ENCODE measurements at places on chromosomes 13 and 19. TPM values are rescaled to one million over a fixed set of nuclear protein-coding genes. Genes with fewer than 3 reads are reported as not detected.

- no peaks in the 10 kb centered on the region for H3K27me3 ChIP-seq
- no peaks in the 10 kb centered on the region for H3K36me3 ChIP-seq
- DNase-seq: no peak
- H3K4me3 ChIP-seq: no peak overlapping the region
- no peak overlapping the region for H3K27ac ChIP-seq
These were observed 65.2 kb upstream of the TNFRSF19 start for GRCh38 chr13:23505007-23505406.

DNA sequence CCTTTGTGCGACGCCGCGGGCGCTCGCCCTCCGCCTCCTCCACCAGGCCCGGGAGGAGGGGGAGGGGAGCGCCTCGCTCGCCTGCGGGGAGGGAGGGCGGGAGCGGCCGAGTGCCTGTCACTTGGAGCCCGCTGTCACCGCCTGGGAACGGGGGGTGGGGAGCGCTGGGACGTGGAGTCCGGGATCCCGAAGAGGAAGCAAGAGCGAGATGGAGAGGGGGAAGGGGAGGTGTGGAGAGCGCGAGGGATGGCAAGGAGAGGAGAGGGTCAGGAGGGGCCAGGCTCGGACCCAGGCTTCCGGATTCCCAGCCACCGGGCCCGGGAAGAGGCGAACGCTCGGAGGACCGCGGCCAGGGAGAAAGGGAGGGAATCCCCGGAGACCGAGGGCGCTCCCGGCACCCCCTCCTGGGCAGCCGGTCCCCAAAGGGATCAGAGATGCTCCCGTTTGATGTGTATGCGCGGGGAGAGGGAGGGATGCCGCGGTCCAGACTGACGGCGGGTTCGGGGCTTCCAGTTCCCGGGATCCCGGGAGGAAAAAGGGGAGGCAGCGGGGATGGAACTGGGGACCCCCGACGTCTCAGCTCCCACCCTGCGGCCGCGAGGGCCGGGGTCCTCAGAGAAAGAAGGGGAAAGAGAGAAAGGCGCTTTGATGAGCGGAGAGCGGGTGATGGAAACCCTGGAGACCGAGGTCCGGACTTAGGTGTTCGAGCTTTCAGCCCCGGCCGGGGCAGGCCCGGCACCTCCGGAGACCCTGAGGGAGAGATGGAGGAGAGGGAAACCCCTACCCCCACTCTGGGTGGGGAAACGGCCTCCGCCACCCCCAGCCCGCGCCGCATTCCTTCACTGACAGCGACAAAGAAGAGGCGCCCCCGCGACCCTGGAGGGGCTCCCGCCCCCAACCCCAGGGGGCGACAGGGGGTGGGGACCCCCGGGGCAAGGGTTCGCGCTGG, 4.7 kb upstream of the DPF1 start:
- H3K4me1 ChIP-seq: peaks cover 4% of the 10 kb centered on the region
- H3K36me3 ChIP-seq: no peaks in the 10 kb centered on the region
- peaks cover 20% of the 10 kb centered on the region for H3K27me3 ChIP-seq
- no peak for DNase-seq
- no peak overlapping the region for H3K27ac ChIP-seq

- H3K27ac ChIP-seq: no peak overlapping the region
- no peaks in the 10 kb centered on the region for H3K27me3 ChIP-seq
- no peaks in the 10 kb centered on the region for H3K4me1 ChIP-seq
- H3K4me3 ChIP-seq: no peak overlapping the region
- DNase-seq: no peak
- peaks cover 3% of the 10 kb centered on the region for H3K36me3 ChIP-seq
These were observed 164.5 kb downstream of the RGCC start for GRCh38 chr13:41621716-41622431.

Gene LILRB1
- 1.2 TPM for total RNA-seq

Gene LYPD3
- not detected for total RNA-seq

Gene PINLYP
- not detected for total RNA-seq

- no peaks in the 10 kb centered on the region for H3K36me3 ChIP-seq
- DNase-seq: no peak
- H3K4me3 ChIP-seq: no peak overlapping the region
- H3K4me1 ChIP-seq: no peaks in the 10 kb centered on the region
These were observed 11.8 kb downstream of the PTPRH start for GRCh38 chr19:55197528-55197927.

Gene MARK4
- 37.7 TPM for total RNA-seq

Gene NANOS3
- total RNA-seq: not detected

DNA sequence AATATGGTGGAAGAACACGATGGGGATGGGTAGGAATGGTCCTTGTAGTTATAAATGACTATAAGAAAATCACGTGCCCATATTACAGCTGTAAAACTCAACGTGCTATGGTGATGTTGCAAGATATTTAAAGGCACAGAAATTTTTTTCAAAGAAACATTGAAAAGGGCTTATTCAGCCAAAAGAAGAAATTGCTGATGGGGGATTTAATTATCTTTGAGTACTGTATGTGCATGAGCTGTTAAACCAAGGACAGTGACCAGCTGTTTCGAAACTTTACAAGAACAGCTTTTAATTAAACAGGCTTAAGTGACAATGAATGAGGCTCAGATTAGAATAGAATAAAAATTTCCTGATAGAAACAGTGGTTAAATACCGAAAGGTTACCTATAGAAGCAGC, 339.0 kb downstream of the HS6ST3 start:
- no peaks in the 10 kb centered on the region for H3K4me1 ChIP-seq
- H3K27me3 ChIP-seq: no peaks in the 10 kb centered on the region
- H3K4me3 ChIP-seq: no peak overlapping the region
- no peak for DNase-seq
- H3K27ac ChIP-seq: no peak overlapping the region

GRCh38 chr13:111905609-111905945, 161.4 kb upstream of the SOX1 start:
- H3K36me3 ChIP-seq: no peaks in the 10 kb centered on the region
- H3K4me3 ChIP-seq: no peak overlapping the region
- H3K4me1 ChIP-seq: no peaks in the 10 kb centered on the region

Gene ZNF583
- 3.1 TPM for total RNA-seq

DNA sequence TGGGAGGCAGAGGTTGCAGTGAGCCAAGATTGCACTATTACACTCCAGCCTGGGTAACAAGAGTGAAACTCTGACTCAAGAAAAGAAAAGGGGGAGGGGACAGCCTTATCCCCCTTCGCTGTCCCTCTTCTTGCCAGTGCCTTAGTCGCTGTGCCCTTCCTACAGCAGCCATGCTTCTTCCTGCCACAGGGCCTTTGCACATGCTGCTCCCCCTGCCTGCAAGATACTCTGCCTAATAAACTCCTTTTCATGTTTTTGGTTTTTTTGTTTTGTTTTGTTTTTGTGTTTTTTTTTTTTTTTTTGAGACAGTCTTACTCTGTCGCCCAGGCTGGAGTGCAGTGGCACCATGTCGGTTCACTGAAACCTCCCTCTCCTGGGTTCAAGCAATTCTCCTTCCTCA, 21.4 kb downstream of the NWD1 start:
- H3K36me3 ChIP-seq: no peaks in the 10 kb centered on the region
- no peaks in the 10 kb centered on the region for H3K27me3 ChIP-seq
- H3K27ac ChIP-seq: no peak overlapping the region
- H3K4me1 ChIP-seq: no peaks in the 10 kb centered on the region
- DNase-seq: no peak

DNA sequence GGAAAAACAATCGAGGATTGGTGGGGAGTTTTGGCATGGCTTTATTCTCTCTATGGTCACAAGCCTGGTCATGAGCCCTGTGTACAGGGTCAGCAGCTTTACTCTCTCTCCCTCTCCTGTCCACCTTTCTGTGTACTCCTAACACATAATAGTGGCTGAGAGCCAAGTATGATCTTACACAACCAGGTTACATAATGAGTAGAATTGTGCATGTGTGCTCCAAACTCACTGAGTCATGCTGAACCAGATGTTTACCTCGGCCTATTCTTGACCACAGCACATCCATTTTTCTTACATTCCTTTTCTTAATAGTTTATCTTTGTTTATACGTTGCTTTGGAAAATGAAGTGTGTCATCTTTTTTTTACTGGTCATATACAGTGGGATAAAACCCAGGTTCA, 53.1 kb downstream of the ZNF254 start:
- H3K36me3 ChIP-seq: no peaks in the 10 kb centered on the region
- H3K4me3 ChIP-seq: no peak overlapping the region
- DNase-seq: no peak
- no peak overlapping the region for H3K27ac ChIP-seq
- no peaks in the 10 kb centered on the region for H3K27me3 ChIP-seq

DNA sequence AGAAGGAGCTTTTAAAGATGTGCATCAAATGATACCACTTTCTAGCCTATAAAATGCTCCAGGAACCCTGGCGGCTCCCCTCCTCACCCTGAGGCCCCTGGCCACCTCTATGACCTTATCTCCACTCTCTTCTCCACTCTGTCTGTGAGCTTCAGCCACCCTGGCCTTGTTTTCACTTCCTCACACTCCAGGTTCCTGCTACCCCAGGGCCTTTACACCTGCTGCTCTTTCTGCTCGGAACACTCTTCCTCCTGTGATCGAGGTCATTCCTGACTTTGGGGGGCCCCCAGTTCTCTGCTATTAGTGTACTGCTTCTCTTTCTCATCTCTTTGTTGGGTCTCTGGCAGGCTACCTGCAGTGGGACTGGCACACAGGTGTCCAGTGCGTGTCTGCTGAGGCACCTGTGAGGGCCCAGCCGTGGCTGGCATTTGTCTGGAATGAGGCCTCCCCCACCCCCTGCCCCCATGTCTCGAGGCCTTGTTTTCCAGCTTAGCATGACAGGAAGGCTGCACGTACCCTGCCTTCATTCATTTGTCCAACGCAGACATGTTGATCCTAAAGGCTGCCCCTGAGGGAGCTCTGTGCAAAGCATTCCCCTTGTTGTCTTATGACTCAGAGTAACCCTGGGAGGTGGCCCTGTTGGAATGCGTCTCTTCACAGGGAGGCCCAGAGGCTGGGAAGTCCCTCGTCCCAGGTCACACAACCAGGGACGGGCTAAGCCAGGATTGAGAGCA, 2.3 kb downstream of the DDA1 start:
- H3K36me3 ChIP-seq: peaks cover 29% of the 10 kb centered on the region
- H3K4me1 ChIP-seq: peaks cover 29% of the 10 kb centered on the region
- H3K27ac ChIP-seq: no peak overlapping the region
- no peaks in the 10 kb centered on the region for H3K27me3 ChIP-seq

GRCh38 chr13:113488283-113488682, 2.2 kb downstream of the DCUN1D2 start:
- DNase-seq: no peak
- no peaks in the 10 kb centered on the region for H3K36me3 ChIP-seq
- no peaks in the 10 kb centered on the region for H3K27me3 ChIP-seq
- peak overlapping the region; percentile 6 for H3K4me3 ChIP-seq
- peak overlapping the region; percentile 88 for H3K27ac ChIP-seq
- peaks cover 78% of the 10 kb centered on the region for H3K4me1 ChIP-seq

Gene RNF225
- not detected for total RNA-seq

GRCh38 chr13:27808851-27809550, 16.7 kb downstream of the GSX1 start:
- H3K27me3 ChIP-seq: peaks cover 51% of the 10 kb centered on the region
- no peak overlapping the region for H3K4me3 ChIP-seq

DNA sequence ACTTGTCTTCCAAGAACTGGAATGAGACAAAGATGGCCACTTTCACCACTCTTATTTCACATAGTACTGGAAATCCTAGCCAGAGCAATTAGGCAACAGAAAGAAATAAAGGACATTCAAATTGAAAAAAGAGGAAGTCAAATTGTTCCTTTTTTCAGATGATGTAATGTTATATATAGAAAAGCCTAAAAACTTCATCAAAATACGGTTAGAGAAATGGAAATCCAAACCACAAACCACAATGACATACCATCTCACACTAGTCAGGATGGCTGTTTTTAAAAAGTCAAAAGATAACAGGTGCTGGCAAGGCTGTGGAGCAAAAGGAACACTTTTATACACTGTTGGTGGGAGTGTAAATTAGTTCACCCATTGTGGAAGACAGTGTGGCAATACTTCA, 113.3 kb upstream of the SPRY2 start:
- no peaks in the 10 kb centered on the region for H3K36me3 ChIP-seq
- DNase-seq: no peak
- no peak overlapping the region for H3K4me3 ChIP-seq

- H3K27me3 ChIP-seq: no peaks in the 10 kb centered on the region
- H3K4me1 ChIP-seq: peaks cover 29% of the 10 kb centered on the region
- DNase-seq: peak; percentile 46
- no peak overlapping the region for H3K27ac ChIP-seq
- peaks cover 9% of the 10 kb centered on the region for H3K36me3 ChIP-seq
These were observed 7.9 kb upstream of the AKAP8L start for GRCh38 chr19:15426485-15427349.

Gene ATP4A
- not detected for total RNA-seq

DNA sequence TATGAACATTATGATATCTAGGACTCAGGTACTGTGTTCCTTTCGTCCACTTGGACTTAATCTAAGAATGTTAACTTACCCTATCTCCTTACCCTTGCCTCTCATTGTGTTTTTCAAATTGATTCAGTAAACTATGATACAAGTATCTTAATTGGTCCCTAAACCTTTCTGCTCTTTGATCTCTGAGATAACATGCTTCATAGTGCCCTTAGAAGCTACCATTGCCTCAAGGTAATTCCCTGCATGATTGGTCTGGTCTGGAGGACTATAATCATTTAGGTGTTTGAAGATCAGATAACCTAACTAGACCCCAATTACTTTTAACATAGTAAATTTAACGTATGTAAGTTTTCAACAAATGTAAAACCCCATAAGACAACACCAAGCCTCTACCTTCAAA, 169.9 kb upstream of the NBEA start:
- no peak overlapping the region for H3K27ac ChIP-seq
- H3K4me3 ChIP-seq: no peak overlapping the region
- H3K4me1 ChIP-seq: no peaks in the 10 kb centered on the region
- no peaks in the 10 kb centered on the region for H3K27me3 ChIP-seq

DNA sequence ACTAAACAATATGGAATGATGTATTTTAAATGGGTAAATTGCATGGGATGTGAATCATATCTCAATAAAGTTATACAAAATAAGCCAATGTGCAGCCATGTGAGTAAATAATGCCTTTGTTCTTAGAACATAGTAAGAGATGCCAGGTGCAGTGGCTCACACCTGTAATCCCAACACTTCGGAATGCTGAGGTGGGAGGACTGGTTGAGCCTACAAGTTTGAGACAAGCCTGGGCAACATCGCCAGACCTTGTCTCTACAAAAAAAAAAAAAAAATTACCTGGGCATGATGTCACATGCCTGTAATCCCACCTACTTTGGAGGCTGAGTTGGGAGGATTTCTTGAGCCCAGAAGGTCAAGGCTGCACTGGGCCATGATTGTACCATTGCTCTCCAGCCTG, 230.7 kb downstream of the RFC3 start:
- H3K27me3 ChIP-seq: no peaks in the 10 kb centered on the region
- no peak for DNase-seq
- H3K4me3 ChIP-seq: no peak overlapping the region
- H3K4me1 ChIP-seq: no peaks in the 10 kb centered on the region
- H3K36me3 ChIP-seq: no peaks in the 10 kb centered on the region

- DNase-seq: no peak
- H3K4me3 ChIP-seq: no peak overlapping the region
- no peaks in the 10 kb centered on the region for H3K27me3 ChIP-seq
- H3K4me1 ChIP-seq: no peaks in the 10 kb centered on the region
- no peak overlapping the region for H3K27ac ChIP-seq
- no peaks in the 10 kb centered on the region for H3K36me3 ChIP-seq
These were observed 187.4 kb downstream of the NBEA start for GRCh38 chr13:35129500-35129899.

- H3K36me3 ChIP-seq: no peaks in the 10 kb centered on the region
- H3K27me3 ChIP-seq: no peaks in the 10 kb centered on the region
- DNase-seq: no peak
- peaks cover 7% of the 10 kb centered on the region for H3K4me1 ChIP-seq
- H3K27ac ChIP-seq: no peak overlapping the region
These were observed 26.6 kb downstream of the COL4A1 start for GRCh38 chr13:110280231-110280813.
